ENCODE measurements at places on chromosomes 6 and 20.

GRCh38 chr6:108168090-108168463 is 2.3 kb downstream of the NR2E1 start:
- DNase-seq: no peak

GRCh38 chr20:23146181-23146580 is 60.1 kb upstream of the CD93 start:
- no peak for DNase-seq

- no peak for DNase-seq
Measured at GRCh38 chr6:93858213-93858612, 438.9 kb upstream of the EPHA7 start.

- DNase-seq: no peak
Measured at GRCh38 chr20:59794555-59794954, 138.9 kb downstream of the SYCP2 start.

- DNase-seq: no peak
Measured at GRCh38 chr6:109512271-109512817, 29.3 kb upstream of the ZBTB24 start.
